Vein endothelial cell (primary cell): ENCODE measurements at places on chromosomes 6 and 20. TPM values are rescaled to one million over a fixed set of nuclear protein-coding genes. Genes with fewer than 3 reads are reported as not detected.

Gene PHACTR3
- under 0.01 and 0.57 TPM in 2 replicates for total RNA-seq

Gene FHL5
- total RNA-seq, result not detected in 2 replicates

Gene LTB
- total RNA-seq, result 3.9 and 4.7 TPM in 2 replicates

Gene IER3
- 103 and 186 TPM in 2 replicates for total RNA-seq

Gene MCHR2
- not detected in 2 replicates for total RNA-seq

Gene SLC17A9
- 15.4 and 17.7 TPM in 2 replicates for total RNA-seq

Gene SULF2
- 205 and 214 TPM in 2 replicates for total RNA-seq

Gene RIPPLY2
- not detected in 2 replicates for total RNA-seq

Gene MYO6
- 27.4 and 36.1 TPM in 2 replicates for total RNA-seq

Gene CAGE1
- total RNA-seq, result under 0.01 TPM in 1 of 2 replicates, not detected in the other

Gene CENPQ
- total RNA-seq, result 4.2 and 7.8 TPM in 2 replicates

Gene TUBE1
- total RNA-seq, result 16.0 and 19.8 TPM in 2 replicates

Gene FOXC1
- total RNA-seq, result 14.1 and 19.9 TPM in 2 replicates

Gene ID1
- 251 and 348 TPM in 2 replicates for total RNA-seq

Gene FAM209B
- total RNA-seq, result not detected in 2 replicates

Gene C4A
- 0.96 and 3.3 TPM in 2 replicates for total RNA-seq

Gene HS3ST5
- total RNA-seq, result under 0.01 TPM in 1 of 2 replicates, not detected in the other

Gene KCTD20
- total RNA-seq, result 78.7 and 90.8 TPM in 2 replicates

Gene PLN
- not detected in 2 replicates for total RNA-seq

Gene FAXC
- total RNA-seq, result 0.19 and 0.65 TPM in 2 replicates

Gene POLH
- 28.7 and 38.1 TPM in 2 replicates for total RNA-seq

Gene EFCAB8
- total RNA-seq, result under 0.01 TPM in 2 replicates

Gene PAX1
- total RNA-seq, result not detected in 2 replicates

Gene DAAM2
- 0.10 and 0.33 TPM in 2 replicates for total RNA-seq

Gene EDN3
- not detected in 2 replicates for total RNA-seq

Gene UST
- total RNA-seq, result under 0.01 and 0.29 TPM in 2 replicates

Gene LIN28B
- total RNA-seq, result not detected in 2 replicates

Gene MROH8
- total RNA-seq, result 0.98 and 2.1 TPM in 2 replicates

Gene PRND
- 9.5 and 10.6 TPM in 2 replicates for total RNA-seq

Gene GNMT
- total RNA-seq, result 0.33 TPM in 1 of 2 replicates, not detected in the other

Gene WFDC10A
- total RNA-seq, result not detected in 2 replicates

Gene ZC2HC1B
- not detected in 2 replicates for total RNA-seq

Gene PDYN
- not detected in 2 replicates for total RNA-seq

Gene HLA-DRA
- not detected in 2 replicates for total RNA-seq

Gene GSTA1
- not detected in 2 replicates for total RNA-seq

Gene GABRR2
- 0.33 and 0.67 TPM in 2 replicates for total RNA-seq

Gene C6orf58
- 0.38 and 0.65 TPM in 2 replicates for total RNA-seq
